A549 treated with Hydrocortisone at 1 μM for 4 hours (cell line): ENCODE measurements at places on chromosomes 4 and X. TPM values are rescaled to one million over a fixed set of nuclear protein-coding genes. Genes with fewer than 3 reads are reported as not detected.

Gene MAGEA11
- 0.06 TPM in 1 of 5 replicates, not detected in the others for total RNA-seq

Gene OPRPN
- not detected in 5 replicates for total RNA-seq

Gene DOK7
- total RNA-seq, result 0.23 to 0.66 TPM (median 0.30 TPM) in 5 replicates

Gene HNRNPD
- 222 to 344 TPM (median 236 TPM) in 5 replicates for total RNA-seq

Gene CACNA1F
- not detected in 5 replicates for total RNA-seq

Gene SPANXC
- total RNA-seq, result 0.40 to 0.76 TPM (median 0.74 TPM) in 4 of 5 replicates, not detected in the other

Gene SMIM10L2A
- 0.15 to 0.22 TPM (median 0.20 TPM) in 5 replicates for total RNA-seq

Gene DIPK2B
- total RNA-seq, result not detected in 5 replicates

Gene SYN1
- total RNA-seq, result 0.13 to 0.56 TPM (median 0.26 TPM) in 5 replicates

Gene FAM199X
- total RNA-seq, result 13.3 to 19.8 TPM (median 18.3 TPM) in 5 replicates

Gene MSN
- 233 to 362 TPM (median 286 TPM) in 5 replicates for total RNA-seq

Gene OTOP1
- not detected in 5 replicates for total RNA-seq

Gene AMMECR1
- total RNA-seq, result 5.3 to 8.2 TPM (median 6.7 TPM) in 5 replicates

Gene CLGN
- total RNA-seq, result 4.6 to 6.6 TPM (median 5.2 TPM) in 5 replicates

Gene PAGE1
- total RNA-seq, result 0.29 TPM in 1 of 5 replicates, not detected in the others

Gene ADH1A
- not detected in 5 replicates for total RNA-seq

Gene CLTRN
- 0.65 to 0.86 TPM (median 0.81 TPM) in 5 replicates for total RNA-seq

Gene STPG2
- not detected in 5 replicates for total RNA-seq

Gene LRAT
- total RNA-seq, result 0.03 to 0.10 TPM (median 0.05 TPM) in 5 replicates

Gene RNF175
- total RNA-seq, result not detected in 5 replicates

Gene NDUFC1
- total RNA-seq, result 68.1 to 84.9 TPM (median 76.1 TPM) in 5 replicates

Gene UGT2A3
- total RNA-seq, result 0.03 to 0.14 TPM (median 0.07 TPM) in 5 replicates

Gene CFAP299
- total RNA-seq, result not detected in 5 replicates

Gene NDUFA1
- 236 to 273 TPM (median 252 TPM) in 5 replicates for total RNA-seq

Gene GPRASP2
- 4.8 to 7.8 TPM (median 5.8 TPM) in 5 replicates for total RNA-seq

Gene PLAC1
- 0.59 to 1.00 TPM (median 0.70 TPM) in 5 replicates for total RNA-seq

Gene ZFP42
- total RNA-seq, result 0.03 TPM in 1 of 5 replicates, not detected in the others

Gene RBMXL3
- total RNA-seq, result not detected in 5 replicates

Gene BANK1
- total RNA-seq, result 0.70 to 1.2 TPM (median 1.0 TPM) in 5 replicates

Gene ATOH1
- total RNA-seq, result not detected in 5 replicates

Gene CPLX1
- total RNA-seq, result 0.29 to 0.66 TPM (median 0.61 TPM) in 5 replicates

Gene FAAH2
- total RNA-seq, result 0.06 to 0.16 TPM (median 0.11 TPM) in 4 of 5 replicates, not detected in the other

Gene CXCL11
- 0.10 to 0.33 TPM (median 0.21 TPM) in 5 replicates for total RNA-seq

Gene JADE3
- total RNA-seq, result 10.3 to 16.5 TPM (median 12.3 TPM) in 5 replicates

Gene GUCY2F
- total RNA-seq, result not detected in 5 replicates

Gene RADX
- 0.03 to 0.06 TPM (median 0.03 TPM) in 4 of 5 replicates, not detected in the other for total RNA-seq

Gene PCDH19
- 0.02 to 0.24 TPM (median 0.03 TPM) in 5 replicates for total RNA-seq

Gene MUC7
- not detected in 5 replicates for total RNA-seq

Gene TCEAL4
- total RNA-seq, result 111 to 157 TPM (median 119 TPM) in 5 replicates

Gene RGN
- 0.05 TPM in 1 of 5 replicates, not detected in the others for total RNA-seq

Gene RAB39B
- total RNA-seq, result 0.65 to 0.93 TPM (median 0.73 TPM) in 5 replicates

Gene TEC
- 1.3 to 2.7 TPM (median 1.5 TPM) in 5 replicates for total RNA-seq

Gene GIMD1
- total RNA-seq, result not detected in 5 replicates

Gene ENOX2
- 6.7 to 9.3 TPM (median 8.3 TPM) in 5 replicates for total RNA-seq

Gene ARSJ
- 3.3 to 6.1 TPM (median 4.3 TPM) in 5 replicates for total RNA-seq
